Dorsolateral prefrontal cortex (tissue), 122 donors: ENCODE measurements at places on chromosomes 6 and 20.

DNA sequence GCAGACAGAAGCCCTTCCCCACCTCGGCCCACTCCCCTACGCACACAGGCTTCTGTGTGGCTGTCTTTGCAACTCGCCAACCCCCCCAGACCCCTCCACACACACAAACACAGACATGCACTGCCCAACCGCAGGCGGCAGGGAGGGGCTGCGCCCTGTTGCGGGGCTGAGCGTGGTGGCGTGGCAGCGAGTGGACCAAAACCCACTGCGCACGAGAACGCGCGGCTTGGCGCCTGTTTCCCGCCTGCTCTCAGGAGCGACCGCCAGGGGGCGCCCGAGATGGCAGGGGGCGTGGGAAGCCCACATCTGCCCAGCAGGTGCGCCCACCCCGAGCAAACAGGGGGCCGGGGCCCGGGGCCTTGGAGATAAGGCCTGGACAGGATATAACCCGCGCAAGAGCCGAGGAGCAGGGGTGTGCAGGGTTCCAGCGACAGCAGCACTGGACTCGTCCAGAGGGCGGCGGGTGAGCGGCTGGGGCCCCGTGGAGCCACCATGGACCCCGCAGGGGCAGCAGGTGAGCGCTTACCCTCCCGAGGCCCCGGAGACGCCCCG, at the start of gene RBPJL:
Gene RBPJL (plus strand): TSS at position 410 of the 552 bp plus-strand sequence. CDS start 83 bp downstream, at position 493.
- no peak for DNase-seq

- no peak for DNase-seq
Observed at GRCh38 chr20:58791286-58791685, 59.4 kb downstream of the GNAS-AS1 start.

GRCh38 chr20:37519508-37520418, 1.3 kb upstream of the NNAT start:
- no peak for DNase-seq

DNA sequence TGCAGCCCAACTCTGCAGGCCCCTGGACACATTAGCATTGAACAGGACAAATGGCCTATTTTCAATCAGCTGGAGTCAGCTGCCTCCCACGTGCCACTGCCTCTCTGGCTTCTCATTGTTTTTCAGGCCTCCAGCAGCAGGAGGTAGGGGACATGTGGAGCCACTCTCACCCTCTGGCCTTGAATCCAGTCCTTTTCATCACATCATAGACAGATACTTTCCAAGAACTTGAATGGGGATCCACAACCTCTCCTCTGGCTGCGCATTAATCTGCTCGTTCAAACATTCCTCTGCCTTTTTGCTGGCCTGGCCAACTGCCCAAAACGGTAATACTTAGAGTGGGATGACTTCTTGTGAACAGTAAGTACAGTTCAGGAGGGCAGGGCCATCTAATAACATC, 592.3 kb downstream of the PKHD1 start:
- peak; percentile 70 for DNase-seq
